ENCODE measurements at places on chromosomes 7 and 10.

DNA sequence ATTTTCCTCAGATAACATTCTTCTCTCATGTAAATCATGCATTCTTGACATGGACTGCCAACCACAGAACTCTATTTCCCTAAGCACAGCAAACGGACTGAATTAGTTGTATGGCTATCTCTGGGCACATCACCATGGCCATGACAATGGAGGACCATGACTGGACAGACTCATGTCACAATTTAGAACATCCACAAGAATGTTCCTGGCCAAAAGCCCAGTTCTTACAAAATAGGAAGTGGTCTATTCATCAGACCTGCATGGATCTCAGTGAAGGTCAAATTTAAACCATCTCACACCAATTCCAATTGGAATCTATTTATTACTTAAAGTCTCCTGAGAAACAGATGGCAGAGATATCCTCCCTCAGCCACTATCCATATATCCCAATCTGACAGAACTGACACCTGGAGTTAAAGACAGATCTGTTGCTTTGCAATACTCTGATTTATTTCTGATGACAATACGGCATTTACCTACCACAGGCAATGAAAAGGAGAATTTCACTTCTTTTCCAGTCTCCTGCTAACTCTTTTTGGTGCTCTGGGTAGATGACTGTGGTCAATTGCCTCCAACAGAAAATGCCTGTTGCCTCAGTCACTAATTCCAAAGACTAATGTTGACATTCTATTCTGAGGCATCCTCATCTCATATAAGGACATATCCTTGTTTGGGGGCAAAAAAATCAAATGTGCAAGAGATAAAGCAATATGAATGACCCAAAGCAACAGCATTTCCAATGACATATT is 254.8 kb downstream of the HTR7 start:
- no peak for DNase-seq

- no peak for DNase-seq
Observed at GRCh38 chr7:25858525-25859411, 293.2 kb upstream of the NFE2L3 start.

- no peak for DNase-seq
Observed at GRCh38 chr7:143369678-143370651, 7.5 kb upstream of the FAM131B start.

DNA sequence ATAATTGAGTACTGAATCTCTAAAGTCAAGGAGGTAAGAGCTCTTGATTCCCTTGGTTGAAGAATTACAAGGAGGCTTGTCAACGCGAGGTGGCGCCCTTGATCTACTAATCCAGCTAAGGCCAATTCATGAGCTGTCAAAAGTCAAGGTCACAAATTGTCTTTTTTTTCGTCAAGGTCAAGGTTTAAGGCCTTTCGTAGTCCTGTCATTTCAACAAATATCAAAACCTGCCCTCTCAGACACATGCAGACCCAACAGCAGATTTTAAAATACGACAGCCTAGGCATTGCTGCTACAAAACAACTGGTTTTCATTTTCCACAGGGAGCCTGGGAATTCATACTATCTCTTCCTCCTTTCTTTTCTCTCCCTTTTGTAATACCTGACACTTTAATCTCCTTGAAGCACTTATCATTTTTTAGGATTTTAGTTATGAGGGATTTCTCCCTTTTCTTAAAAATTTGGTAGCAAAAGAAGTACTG is 3.6 kb downstream of the HOXA13 start:
- peak; percentile 50 for DNase-seq

DNA sequence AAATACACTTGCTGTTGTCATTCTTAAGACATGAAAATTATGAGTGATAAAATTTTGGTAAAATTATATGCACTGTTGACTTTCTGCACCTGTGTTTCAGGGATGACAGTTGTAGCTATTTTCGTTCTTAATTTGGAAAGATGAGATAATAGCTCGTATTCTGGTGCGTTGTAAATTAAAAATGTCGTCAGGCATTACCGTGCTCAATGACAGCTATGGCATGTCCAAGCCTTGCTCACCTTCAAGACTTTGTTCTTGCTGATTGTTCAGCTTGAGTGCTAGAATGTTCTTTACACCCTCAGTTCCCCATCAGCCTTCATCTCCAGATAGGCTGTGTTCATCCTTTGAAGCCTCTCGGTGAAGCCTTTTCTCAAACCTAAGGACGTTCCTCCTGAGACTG is 21.5 kb downstream of the TRRAP start:
- DNase-seq: no peak

GRCh38 chr7:1059200-1060091 is 15.1 kb downstream of the GPR146 start:
- DNase-seq: no peak

DNA sequence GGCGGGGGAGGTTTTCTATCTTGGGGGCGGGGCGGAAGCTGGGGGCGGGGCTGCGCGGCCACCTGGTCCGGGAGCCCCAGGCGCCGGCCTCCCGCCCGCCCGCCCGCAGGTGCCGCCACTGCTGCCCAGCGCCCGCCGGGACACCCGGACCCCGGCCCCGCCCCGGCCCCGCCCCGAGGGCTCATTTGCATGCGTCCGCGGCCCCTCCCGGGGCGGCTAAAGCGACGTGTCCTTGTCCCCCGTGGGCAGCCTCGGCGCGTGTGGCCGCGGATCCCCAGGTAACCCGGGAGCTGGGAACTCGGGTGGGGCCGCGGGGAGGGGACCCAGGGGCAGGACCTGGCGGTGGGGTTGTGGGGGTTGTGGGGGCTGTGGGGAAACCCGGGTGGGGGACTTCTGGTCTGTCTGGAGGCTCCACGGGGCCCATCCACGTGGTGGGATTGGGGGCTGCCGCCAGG is at the start of gene BHLHA15:
TSS of gene BHLHA15 (plus strand) at position 219 of the 455 bp plus-strand sequence. CDS start 871 bp downstream, outside the sequence.
- DNase-seq: no peak

- DNase-seq: no peak
Observed at GRCh38 chr10:33921970-33922605, 587.6 kb upstream of the NRP1 start.

DNA sequence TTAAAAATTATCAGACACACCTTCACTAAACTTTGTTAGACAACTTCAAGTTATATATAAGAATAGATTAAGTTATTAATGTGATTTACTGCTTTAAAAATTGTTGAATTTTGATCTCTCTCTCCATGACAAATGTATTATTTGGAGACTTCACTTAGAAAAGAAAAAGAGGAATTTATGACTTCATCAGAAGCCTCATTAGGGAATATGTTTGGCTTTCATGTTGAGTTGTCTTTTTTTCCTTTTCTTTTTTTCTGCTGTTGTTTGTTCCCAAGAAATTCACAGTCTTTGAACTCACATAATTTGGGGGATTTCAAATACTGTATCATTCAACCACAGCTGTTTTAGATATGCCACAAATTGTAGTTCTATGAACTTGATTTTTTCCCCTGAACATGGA is 149.5 kb downstream of the PPP1R9A start:
- DNase-seq: no peak

DNA sequence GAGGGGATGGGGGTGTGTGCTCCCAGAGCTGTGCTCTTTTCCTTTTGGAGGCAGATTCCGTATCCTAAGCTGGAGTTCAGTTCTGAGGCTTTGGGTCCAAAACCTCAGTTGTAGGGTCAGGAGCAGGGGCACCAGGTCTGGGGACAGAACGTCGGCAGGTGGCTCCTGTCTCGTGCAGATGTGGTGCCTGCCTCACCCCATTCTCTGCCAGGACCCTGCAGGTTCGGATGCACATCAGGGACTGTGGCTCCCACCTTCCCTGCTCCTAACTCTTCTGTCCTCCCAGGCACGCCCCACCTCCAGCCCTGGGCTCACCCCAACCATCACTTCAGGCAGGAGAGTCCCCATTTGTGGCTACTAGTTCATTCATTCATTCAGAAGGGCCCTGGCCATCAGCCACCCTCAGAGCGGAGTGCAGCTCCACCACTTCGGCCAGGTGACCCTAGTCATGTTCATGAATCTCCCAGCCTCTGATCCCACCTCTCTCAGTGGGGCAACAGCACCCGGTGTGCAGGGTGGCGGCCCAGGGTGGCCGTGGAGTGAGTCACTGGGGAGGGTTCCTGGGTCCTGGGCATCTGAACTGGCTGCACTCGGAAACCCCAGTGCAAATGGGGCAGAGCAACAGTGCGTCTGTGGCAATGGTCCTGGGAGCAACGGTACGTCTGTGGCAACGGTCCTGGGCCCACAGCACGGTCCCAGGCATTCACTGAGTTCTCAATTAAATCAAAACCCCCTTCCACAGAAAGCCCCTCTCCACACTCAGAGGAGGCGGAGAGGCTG is 100.8 kb upstream of the FAM20C start:
- no peak for DNase-seq
